Suppressor macrophage (primary cell): ENCODE measurements at places on chromosomes 11 and 22.
A peak's percentile ranks its signal among the peaks of the same experiment; 100 is the strongest.

DNA sequence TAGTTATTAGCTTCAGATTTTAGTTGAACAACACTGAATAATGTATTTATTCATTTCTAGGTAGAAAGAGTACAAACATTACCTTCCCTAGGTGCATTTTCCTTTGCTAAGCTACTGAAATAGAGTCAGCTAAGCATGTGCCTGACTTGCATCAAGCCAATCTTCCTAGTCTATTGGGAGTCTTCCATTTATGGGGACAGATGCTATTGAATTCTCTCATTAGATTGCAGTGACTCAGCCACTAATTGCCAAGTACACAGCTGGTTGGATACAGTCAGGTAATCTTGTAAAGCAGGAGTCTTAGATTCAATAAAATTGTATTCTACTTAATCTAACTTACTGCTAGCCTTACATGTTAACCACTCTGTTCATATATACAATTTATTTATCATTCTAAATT is 55.2 kb upstream of the RPS13 start:
- no peak for DNase-seq

GRCh38 chr11:10798330-10798928 is 10.3 kb downstream of the EIF4G2 start:
- peak; percentile 27 for DNase-seq

GRCh38 chr22:28379951-28380350 is 299.7 kb downstream of the TTC28 start:
- peak; percentile 32 for DNase-seq

DNA sequence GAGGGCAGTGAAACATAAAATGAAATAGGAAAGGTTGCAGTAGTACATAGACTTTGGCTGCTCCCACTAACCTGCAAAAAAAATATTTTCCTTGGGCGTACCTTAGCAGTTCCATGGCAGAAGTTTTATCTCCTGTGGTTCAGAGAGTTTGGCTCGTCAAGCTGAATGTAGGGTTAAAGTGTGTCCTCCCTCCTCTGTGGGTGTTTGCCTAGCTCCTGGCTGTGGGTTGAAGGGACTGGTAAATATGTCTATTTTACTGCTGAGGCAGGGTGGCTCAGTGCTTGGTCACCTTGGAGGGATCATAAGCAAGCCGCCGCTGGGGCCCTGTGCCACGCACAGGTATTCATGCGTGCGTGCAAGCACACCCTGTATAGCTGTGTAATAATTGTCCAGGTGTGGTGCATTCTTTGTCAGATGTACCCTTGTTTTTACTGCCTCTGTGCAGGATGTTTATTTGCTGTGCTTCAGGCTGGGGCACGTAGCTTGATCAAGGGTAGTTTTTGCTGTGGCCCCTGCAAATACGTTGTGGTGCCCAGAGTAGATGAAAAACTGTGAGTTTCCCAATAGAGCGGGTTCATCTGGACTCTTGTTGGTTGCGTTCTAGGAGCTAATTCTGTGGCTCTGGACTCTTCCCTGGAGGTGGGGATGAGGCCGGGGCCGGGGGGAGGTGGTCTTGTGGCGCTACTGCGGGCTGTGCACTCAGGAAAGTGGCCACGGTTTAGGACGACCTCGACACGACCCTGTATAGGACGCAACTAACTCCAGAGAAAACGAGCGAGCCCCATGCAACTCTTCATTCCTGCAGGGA is 732 bp upstream of the SORL1 start:
- DNase-seq: no peak

GRCh38 chr11:47375020-47375419 is 3.3 kb downstream of the SPI1 start:
- DNase-seq: peak; percentile 80

DNA sequence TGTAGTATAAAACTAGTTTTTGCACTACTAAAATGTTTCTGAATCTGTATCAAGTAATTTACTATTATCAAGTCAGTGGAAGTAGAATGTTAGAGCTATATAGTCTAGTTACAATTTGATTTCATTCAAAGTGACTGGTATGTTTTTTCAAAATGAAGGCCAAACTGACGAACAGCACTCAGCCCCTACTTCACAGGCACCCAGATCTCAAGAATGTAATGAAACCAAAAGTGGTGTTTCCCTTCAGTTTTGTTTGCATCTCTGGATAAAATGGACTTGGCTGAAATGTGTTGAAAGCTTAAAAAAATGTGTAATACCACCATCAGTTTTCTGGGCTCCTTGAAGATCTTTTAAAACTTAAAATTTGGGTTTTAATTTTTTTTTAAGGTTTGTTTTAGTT is 46.4 kb downstream of the QSER1 start:
- DNase-seq: no peak

DNA sequence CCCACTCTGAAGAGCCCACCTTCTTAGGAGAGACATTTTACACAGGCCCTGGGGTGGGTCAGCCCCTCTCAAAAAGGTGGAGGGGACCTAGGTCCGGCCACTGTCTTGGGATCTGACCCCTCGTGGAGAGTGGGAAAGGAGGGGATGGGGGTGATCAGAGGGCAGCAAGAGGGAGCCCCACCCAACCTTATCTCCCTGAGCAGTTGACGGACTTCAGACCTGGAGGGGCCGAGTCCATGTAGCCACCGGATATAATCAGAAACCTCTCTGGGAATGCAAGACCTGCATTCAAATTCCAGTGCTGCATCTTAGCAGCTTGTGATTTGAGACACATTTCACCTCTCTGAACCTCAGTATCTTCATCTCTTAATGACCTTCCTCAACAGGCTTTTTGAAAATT is 44.0 kb downstream of the TP53I11 start:
- no peak for DNase-seq

- no peak for DNase-seq
Measured at GRCh38 chr11:100890789-100891188, 203.7 kb downstream of the ARHGAP42 start.

GRCh38 chr11:12190511-12190910 is 80.1 kb downstream of the MICAL2 start:
- peak; percentile 40 for DNase-seq

DNA sequence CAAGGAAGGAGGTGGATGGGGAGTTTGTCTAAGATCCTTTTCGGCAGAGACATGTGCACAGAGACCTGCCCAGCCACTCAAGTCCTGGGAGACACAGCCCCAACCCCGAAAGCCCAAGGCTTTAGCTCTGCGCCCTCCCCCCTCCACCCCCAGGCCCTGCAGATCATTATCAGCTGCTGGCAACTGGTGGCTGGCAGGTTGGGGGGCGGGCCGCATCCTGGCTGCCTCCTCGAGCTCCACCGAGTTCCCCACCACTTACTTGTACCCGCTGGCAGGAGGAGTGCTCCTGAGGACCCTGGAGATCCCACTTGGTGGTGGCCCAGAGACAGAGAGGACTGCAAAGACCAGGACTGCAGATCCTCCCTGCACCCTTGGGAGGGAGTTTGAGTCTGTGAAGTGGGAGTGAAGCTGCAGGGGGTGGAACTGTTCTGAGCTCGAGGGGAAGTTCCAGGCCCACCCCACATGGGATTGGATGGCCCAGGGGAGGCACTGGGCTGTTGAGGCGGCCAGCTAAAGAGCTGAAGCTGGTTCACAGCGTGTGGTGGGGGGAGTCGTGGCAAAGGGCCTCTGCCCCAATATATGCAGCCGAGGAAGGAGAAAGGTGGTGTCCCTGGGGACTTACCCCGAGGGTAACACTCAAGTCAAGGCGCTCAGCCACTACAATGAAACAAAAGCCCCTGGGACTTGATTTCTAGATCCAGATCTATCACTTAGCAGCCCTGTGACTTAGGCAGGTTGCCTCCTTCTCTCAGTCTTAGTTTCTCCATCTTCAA is 19.9 kb upstream of the CCDC86 start:
- DNase-seq: no peak

- no peak for DNase-seq
Measured at GRCh38 chr11:115819014-115819413, 314.8 kb upstream of the CADM1 start.

DNA sequence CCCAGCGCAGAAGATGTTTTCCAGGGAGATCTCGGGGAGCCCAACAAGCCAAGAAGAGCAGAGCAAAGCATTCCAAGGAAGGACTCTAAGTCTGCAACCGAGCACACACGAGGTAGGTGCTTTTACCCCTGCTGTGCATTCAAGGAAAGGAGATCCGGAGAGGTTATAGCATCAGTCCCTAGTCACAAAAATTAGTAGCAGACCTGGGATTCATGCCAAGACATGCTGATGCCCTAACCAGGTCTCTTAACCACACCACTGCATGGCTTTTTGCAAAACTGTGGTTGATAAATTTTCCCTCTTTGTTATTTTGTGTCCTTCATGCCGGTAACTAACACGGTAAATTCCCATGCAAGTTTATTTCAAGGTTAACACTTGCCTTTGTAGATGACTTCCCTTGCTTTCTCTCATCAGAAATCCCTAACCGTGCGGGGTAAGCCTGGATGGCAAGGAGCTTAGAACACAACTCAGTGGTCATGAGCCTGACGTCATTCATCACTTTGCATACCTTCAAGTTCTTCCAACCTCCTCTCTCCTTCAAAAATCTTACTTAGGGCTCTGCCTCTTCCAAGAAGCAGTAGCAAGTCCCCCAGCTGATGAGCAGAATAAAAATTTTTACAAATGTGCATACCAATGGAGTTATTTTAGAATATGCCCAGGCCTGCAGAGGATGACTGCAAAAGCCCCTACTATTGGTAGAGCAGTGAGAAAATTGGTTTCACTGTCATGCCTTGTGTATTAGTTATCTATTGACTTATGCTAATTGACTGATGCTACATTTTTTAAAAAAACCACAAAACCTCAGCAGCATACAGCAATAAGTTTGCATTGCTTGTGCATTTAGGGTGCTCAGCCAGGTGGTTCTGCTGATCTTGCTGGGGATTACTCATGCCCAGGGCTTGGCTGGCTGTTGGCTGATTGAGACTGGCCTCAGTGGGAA is 465.1 kb downstream of the MN1 start:
- DNase-seq: no peak

DNA sequence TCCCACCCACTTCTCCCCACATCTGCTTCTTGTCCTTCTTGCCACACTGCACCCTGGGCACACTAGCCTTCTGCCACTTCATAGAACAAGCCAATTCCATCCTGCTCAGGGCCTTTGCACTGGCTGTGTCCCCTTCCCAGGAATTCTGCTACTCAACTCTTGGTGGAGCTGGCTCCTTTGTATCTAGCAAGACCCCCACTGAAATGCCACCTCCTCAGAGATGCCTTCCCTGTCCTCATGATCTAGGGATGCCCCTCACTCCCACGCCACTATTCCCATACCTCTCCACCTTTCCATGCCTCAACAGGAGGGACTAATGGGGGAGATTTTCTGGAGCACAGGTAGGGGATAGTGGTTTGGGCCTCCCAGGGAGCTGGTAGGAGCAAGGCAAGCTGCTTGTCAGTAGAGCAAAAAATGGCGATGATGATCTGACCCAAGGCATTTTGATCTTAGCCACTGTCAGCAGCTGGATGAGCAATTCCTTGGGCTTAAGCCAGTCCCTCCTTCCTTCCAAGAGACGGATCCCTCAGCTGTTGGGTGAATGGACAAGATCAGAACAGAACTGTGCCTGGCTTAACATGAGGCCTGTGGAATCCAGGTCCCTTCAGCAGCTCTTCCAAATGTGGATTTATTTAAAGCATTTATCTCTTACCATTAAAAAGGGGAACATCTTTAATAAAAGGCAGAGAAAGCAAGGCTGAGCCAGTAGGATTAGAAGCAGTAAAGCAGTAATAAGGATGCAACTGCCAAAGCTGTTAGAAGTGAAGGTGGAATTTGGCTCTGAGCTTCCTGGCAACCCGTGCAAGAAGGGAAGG is 4.0 kb upstream of the PRDM11 start:
- no peak for DNase-seq

DNA sequence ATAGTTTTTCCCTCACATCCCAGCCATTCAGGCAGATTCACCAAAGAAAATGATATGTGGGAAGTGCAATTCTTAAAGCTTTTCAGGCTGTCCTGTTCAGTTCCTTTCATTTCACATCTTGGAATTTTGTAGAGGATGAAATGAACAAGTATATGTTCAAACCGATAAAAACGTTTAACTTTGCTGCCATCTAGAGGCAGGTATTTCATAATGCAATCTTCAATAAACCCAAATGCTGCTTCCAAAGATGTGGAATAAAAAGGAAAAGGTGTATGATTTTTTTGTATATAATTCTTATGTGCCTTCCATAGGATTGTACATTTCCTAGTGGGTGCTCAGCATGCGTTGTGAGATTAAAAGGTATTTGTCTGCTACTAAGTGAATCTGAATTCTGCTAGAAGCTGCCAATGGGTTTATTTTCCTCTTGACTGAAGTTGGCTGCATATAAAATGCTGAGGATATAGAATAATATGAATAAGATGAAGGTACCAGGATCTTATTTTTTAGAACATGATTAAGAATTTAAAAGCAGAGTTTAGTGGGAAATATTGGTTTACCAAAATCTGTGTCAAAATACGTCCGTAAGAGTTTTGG is 199.3 kb downstream of the PGR start:
- peak; percentile 45 for DNase-seq

- DNase-seq: no peak
Measured at GRCh38 chr11:128311742-128312719, 275.3 kb downstream of the ETS1 start.

DNA sequence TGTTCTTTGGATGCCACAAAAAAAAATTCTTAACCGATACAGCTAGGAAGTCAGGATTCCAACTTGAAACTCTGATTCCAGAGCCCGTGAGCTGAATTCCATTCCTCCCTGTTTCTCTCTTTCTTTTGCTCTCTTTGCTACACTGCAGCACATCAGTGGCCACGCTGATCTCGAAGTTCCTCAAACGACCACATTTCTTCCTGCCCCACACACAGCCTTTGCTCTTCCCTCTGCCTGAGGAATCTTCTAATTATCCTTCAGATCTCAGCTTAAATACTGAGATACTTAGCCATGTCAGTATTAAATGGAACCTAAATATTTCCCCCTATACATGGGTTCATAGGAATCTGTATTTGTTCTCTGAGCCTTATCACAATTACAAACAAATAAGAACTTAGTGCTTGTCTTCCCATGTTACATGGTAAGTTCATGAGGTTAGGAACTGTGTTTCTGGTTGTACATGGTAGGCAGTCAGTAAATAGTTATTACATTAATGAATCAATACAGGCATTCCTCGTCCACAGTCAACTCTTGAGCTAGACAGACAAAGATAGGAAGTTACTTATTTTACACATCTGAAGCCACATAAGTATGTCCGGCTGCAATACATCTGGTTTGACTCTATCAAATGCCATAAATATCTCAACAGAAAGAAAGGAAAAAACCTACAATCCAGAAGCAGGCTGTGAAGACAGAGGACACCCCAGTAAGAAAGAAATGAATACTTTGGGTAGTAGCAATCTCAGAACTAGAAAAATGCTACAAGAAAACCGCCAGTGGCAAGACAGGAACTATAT is 86.6 kb downstream of the MAML2 start:
- peak; percentile 46 for DNase-seq
